ENCODE measurements at places on chromosomes 12 and 14.

- no peak for DNase-seq
Measured at GRCh38 chr12:46219877-46220655, 48.8 kb downstream of the SLC38A1 start.

DNA sequence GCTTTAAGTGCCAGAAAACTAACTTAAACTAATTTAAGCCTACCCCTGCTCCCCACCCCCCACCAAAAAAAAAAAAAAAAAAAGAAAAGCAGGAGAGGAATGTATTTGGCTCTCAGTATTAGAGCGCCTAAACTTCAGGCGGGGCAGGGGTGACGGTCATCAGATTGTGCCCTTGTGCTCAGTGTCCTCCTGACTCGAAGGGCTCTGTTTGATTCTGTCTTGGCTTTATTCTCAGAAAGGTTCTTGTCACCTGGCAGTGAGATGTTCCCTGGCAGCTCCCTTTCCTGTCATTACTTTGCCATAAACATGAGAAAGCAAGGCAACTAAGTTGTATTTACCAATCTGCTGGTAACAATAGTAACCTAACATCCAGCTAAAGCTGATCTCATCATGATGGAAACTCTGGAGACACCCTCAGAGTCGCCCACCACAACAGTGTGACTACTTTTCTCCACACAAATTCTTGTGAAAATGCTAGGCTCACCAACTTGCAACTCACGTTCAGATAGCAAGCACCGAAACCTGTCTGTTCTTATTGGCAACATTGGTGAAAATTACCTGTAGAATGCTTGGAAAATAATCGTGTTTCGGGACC is 39.0 kb upstream of the WNK1 start:
- DNase-seq, result no peak

DNA sequence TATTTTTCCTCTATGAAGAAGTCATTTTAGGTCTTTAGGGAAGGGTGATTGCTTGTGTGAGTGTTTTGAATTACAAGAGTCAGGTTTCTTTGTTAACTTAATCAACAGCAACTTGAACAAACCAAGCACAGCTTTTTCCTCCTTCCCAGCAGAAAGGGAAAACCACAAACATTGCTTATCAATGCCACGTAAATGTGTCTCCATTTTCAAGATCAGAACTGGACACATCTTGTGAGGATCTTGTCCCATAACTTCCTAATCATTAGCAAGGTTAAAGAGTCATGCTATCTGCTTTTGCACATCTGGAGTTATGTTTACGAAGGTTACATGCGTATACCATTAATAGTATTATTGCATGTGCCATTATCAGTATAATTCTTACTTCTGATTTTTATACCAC is 248.0 kb upstream of the FLRT2 start:
- no peak for DNase-seq

DNA sequence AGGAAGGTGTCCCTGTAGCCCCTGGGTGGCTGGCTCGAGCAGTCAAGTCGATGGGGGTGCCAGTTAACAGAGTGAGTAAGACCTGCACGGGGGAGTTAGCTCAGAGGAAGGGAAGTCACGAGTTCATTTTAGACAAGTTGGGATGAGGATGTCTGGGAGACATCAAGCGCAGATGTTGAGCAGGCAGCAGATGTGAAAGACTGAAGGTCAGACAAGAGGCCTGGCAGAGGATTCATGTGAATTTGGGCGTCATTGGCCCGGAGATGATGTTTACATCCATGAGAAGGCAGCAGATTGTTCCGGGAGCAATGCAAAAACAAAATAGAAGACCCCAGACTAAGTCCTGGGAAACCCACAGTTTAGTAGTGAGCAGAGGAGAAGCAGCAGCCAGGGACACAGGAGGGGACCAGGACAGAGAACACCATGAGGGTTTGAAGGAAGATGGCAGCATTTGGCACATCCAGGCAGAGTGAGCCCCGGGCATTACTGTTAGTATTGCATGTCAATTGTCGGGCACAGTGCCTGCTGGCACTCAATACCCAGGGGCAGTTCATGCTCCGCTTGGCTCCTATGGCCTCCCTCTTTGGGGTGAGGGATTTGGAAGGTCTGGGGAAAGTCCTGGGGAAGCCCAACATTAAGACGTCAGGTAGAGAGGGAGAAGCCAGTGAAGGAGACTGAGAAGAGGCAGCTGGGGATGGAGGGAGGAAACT is 15.1 kb downstream of the LTBP2 start:
- no peak for DNase-seq

DNA sequence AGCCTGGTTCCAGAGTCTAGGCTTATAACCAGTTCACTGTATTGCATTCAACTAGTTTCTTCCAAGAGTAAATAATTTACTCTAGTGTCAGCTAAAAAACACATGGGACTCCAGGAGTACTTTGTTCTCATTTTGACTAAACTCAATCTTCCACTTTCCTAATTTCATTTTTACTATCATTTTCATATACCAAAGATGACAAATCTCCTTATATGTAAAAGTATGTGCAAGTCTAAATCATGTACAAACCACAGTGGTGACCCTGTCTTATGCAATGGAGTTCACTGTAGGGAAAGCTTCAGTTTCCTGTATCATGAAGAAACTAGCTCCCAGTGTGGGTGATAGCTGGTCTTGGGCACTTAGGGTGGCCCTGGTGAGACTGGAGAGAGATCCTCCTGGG is 151.6 kb downstream of the HELB start:
- DNase-seq, result no peak

- DNase-seq, result no peak
Measured at GRCh38 chr12:65643171-65643570, 181.1 kb upstream of the HMGA2 start.

- no peak for DNase-seq
Measured at GRCh38 chr12:91819132-91819447, 326.6 kb downstream of the BTG1 start.

- DNase-seq, result no peak
Measured at GRCh38 chr14:21991130-21991529, 317.5 kb upstream of the OR4E1 start.

DNA sequence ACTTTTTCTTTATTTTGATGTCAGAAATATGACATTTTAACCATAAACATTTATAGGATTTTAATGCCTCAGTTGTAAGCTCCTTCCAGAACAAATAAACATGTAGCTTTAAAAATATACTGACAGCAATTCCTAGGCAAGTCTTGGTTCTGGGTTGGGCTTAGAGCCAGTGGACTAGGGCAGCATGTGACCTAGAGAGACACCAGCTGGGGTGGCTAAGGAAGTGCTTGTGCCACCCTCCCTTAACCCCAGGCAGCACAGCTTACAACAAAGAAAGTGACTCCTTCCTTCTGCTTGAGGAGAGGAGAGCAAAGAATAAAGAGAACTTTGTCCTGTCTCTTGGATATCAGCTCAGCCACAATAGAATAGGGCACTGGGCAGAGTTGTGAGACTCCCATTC is 61.6 kb upstream of the KTN1 start:
- no peak for DNase-seq

DNA sequence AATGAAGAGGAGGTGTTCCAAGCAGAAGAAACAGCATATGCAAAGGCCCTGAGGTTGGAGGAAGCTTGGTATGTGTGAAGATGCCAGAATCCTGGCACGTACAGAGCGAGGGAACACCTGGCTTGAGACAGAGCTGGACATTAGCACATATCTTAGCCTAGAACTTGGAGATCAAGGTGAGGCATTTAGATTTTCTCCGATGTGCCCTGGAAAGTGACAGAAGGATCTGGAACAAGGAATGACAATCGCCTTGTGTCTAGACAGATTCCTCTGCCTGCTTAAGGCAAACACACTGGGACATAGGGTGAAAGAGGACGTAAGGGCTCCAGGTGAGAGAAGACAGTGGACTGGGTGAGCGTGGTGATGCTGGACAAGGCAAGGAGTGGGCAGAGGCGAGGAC is 32.2 kb upstream of the NOS1 start:
- no peak for DNase-seq

DNA sequence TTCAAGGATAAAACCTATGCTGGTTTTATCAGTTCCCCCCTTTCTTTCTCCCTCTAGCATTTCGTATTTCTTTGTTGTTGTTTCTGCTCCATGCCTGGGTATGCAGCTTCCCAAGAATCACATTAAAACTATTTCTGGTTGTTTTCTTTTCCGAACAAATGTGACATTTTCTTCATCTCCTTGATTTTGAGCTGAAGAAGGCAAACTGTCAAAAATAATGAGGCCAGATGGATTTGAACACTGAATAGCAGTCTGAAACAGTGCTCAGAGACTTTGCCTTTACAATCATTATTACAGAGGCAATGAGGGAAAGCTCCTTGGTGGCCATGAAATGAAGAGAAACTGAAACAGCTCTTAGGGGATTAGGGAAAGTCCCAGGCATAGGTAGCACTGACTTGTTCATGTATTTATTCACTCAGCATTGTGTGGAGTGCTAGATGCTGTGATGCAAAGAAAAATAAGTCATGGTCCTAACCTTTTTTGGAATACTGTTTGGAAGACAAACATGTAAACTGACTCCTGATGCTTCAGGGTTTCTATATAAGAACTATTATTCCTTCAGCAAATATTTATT is 319.5 kb downstream of the FUT8 start:
- no peak for DNase-seq

DNA sequence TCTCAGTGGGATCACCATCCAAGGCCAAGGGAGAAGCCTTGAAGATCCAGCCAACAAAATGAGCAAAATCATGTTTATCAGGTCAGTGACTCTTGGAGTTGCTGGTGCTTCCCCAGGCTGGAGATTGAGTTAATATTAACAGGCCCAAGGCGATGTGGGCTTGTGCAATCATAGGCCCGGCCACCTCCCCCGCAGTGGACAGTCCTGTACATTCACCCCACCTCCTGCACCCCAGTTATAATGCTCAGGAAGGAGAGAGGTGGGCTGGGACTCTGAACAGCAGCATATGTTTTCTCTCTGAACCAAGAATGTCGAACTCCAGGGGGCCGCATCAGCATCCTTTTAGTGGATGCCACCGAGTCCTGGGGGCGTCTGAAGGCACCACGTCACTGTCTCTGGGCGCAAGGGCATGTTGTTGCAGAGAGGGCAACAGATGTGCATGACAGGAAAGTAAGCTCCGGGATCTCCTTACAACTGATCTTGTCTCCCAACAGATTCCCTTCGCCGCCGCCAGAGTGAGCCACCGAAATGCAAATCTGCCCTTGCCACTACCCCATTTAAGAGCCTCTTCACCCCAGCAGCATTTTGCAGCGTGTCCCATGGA is 32.2 kb upstream of the SERPINA6 start:
- no peak for DNase-seq

DNA sequence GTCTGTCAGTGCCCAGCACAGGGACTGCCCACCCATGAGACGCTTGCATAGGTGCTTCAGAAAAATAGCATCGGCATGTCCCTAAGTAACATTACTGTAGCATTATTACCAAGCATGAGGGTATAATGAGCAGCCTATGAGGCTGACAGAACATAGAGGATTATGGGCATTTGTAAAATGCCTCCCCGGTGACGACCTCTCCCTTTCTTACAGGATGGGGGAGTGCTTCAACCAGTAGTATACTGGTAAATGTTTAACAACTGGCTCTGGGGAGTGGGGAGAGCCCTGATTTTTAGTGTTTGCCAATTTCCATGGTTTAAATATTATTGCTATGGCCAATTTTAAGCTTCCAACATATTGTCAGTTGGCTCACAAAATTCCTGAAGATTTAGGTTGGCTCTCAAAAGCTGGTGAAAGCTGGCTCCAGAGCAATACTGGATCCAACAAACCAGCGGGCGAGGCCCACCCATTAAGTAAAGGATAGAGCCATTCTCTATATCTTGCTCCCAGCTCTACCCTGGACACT is 104.5 kb downstream of the ETNK1 start:
- DNase-seq, result no peak

DNA sequence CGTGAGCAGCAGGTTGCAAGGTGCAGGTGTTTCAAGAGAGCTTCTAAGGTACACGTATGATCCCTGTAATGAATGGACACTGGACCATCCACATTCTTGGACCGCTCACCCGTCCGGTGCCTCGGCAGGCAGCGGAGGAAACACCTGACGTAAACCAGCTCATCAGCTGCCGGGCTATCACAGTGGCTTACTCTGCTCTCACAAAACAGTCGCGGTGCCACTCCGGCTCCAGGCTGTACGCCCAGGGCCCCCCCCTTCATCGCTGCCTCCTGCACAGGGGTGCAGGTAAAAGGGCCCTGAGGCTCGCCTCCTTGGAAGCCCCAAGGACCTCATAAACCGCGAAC is 436 bp downstream of the VPS33A start:
- DNase-seq, result no peak

Measured in left forelimb (tissue), 1 donor.